GM23338 (cell line): ENCODE measurements at places on chromosomes 6 and 20. TPM values are rescaled to one million over a fixed set of nuclear protein-coding genes. Genes with fewer than 3 reads are reported as not detected.
A peak's percentile ranks its signal among the peaks of the same experiment; 100 is the strongest.

The PAK5 gene
- 1.1 and 1.2 TPM in 2 replicates for total RNA-seq

GRCh38 chr6:37021356-37022129, 16.1 kb downstream of the FGD2 start:
- no peaks in the 10 kb centered on the region for H3K27me3 ChIP-seq
- DNase-seq = peak; percentile 76
- no peaks in the 10 kb centered on the region; the same call in 1 of the 2 replicates for H3K4me1 ChIP-seq
- H3K36me3 ChIP-seq = no peaks in the 10 kb centered on the region
- no peak overlapping the region for H3K4me3 ChIP-seq
- H3K27ac ChIP-seq = no peak overlapping the region

The SAMD10 gene
- 2.8 and 7.3 TPM in 2 replicates for total RNA-seq

DNA sequence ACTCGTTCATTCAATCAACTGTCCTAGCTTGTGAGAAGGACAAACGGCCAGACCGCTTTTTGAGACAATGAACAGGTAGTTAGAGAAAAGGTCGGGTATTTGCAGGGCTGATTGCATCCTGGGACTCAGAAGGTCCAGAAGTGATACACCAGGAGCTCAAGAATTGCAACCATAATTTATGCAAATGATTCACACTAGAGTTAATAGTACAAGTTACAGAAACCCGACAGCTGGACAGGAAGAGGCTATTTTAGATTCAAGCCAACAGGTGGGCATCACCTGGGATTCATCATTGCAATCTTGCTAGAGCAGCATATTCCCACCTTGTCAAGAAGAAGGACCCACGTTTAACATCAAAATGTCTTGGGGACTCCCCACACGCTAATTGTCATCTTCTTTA, 83.5 kb downstream of the TNFAIP3 start:
- DNase-seq = no peak
- H3K4me1 ChIP-seq = peaks cover 2% of the 10 kb centered on the region; the same call in 1 of the 2 replicates
- no peak overlapping the region for H3K27ac ChIP-seq
- no peaks in the 10 kb centered on the region for H3K36me3 ChIP-seq
- no peaks in the 10 kb centered on the region for H3K27me3 ChIP-seq

GRCh38 chr6:64985726-64986125, 721.3 kb downstream of the EYS start:
- no peak for DNase-seq
- no peaks in the 10 kb centered on the region for H3K36me3 ChIP-seq
- no peak overlapping the region for H3K4me3 ChIP-seq
- H3K27me3 ChIP-seq = no peaks in the 10 kb centered on the region
- no peak overlapping the region for H3K27ac ChIP-seq
- H3K4me1 ChIP-seq = peaks cover 3% of the 10 kb centered on the region; the same call in 1 of the 2 replicates
